ENCODE measurements at places on chromosomes 3 and 15.

DNA sequence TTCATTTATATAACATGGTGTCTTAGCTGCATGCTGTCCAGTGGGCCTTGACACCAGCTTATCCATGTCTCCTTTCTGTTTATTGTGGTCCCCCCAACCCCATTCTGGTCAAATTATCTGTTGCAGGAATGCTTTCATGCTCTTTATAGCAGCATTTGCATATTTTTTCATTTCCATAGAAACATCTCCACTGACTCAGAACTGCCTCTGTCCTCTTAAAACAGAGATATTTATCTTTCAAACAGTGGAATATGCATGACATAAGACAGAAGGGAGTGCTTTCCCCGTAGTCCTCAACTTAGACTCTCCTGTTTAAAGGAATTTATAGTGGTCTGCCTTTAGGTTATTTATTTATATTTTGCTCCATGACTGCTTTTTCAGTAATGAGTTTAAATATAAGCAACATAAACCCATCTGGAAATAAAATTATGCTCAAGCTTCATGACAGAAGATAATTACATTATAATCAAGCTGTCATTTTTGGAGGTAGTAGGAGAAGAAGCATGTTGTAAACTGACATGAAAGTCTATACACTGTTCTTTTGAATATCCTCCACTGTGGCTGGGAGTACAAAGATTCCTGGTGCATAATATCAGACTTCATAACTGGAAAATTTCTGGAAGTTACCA lies 179.5 kb upstream of the CD96 start:
- H3K27ac ChIP-seq: no peak overlapping the region
- H3K4me3 ChIP-seq: no peak overlapping the region
- H3K36me3 ChIP-seq: no peaks in the 10 kb centered on the region
- no peaks in the 10 kb centered on the region for H3K4me1 ChIP-seq
- no peaks in the 10 kb centered on the region for H3K27me3 ChIP-seq

DNA sequence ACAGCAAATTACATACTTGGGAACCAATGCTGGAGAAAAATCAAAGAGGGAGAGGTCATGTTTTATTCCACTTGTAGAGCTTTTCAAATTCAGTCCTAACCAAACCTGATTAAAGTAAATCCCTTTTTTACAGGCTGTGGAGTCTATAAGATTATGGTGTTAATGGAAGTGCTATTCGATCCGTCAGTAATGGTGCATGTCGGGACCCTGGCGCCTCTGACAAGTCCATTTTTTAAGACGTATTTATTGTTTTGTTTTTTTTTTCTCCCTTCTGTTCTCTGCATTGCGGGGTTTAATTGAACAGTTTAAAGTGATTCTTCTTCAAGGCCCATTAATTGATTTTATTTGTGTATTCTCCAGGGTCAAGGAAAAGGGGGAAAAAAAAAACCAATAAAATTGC lies 725.9 kb downstream of the TUSC7 start:
- no peak overlapping the region for H3K4me3 ChIP-seq
- DNase-seq: no peak
- H3K27ac ChIP-seq: no peak overlapping the region
- H3K36me3 ChIP-seq: no peaks in the 10 kb centered on the region
- H3K4me1 ChIP-seq: no peaks in the 10 kb centered on the region

GRCh38 chr3:9862391-9863057 lies 17.5 kb downstream of the CIDEC start:
- H3K27me3 ChIP-seq: peaks cover 11% of the 10 kb centered on the region
- peak overlapping the region; percentile 18 for H3K4me3 ChIP-seq
- no peak overlapping the region for H3K27ac ChIP-seq
- DNase-seq: no peak

DNA sequence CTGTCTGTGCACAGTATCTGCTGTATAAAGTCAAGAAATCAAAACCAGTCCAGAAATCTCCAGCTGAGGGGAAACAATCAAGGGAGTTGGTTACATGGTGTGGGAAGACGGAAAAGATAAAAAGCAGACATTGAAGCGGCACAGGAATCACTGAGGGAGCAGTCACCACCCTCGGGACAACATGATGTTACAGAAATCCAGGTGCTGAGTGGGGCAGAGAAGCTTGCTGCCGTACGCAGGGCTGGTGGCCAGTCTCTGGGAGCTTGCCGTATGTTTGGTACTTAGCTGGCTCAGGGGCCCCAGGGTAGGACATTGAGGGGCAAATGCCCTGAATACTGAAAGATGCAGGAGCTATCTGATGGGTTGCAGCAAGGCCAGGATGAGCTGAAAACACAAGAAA lies 237.9 kb downstream of the EDEM1 start:
- no peak for DNase-seq
- H3K4me3 ChIP-seq: no peak overlapping the region
- no peaks in the 10 kb centered on the region for H3K4me1 ChIP-seq
- peaks cover 5% of the 10 kb centered on the region for H3K36me3 ChIP-seq

DNA sequence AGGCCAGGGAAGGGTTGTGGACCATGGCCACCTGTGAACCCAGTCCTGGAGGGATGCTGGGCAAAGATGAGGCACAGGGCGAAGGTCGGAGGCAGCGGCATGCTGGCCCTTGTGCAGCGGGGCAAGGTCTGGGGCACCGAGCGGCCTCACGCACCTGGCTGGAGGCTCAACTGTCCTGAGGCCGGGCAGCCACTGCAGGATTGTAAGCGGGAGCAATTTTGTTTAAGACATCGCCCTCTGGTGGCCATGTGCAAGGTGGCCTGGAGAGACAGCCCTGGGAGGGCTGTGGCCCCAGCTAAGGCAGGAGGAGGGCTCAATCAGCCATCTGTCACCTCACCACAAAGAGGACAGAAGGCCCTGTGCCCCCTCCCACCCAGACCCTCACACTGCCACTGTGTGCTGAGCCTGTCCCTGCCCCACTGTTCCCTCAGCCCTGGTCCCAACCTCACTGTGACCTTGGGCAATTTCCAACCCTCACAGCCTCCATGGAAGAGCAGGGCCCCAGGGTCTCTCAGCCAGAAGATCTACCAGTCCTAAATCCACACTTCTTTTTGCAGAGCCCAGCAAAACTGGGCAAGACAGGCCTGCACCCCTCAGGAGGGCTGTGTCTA lies 46.2 kb downstream of the TPRA1 start:
- no peaks in the 10 kb centered on the region for H3K36me3 ChIP-seq
- peaks cover 9% of the 10 kb centered on the region for H3K4me1 ChIP-seq
- no peak overlapping the region for H3K4me3 ChIP-seq
- peak; percentile 60 for DNase-seq
- H3K27ac ChIP-seq: no peak overlapping the region

DNA sequence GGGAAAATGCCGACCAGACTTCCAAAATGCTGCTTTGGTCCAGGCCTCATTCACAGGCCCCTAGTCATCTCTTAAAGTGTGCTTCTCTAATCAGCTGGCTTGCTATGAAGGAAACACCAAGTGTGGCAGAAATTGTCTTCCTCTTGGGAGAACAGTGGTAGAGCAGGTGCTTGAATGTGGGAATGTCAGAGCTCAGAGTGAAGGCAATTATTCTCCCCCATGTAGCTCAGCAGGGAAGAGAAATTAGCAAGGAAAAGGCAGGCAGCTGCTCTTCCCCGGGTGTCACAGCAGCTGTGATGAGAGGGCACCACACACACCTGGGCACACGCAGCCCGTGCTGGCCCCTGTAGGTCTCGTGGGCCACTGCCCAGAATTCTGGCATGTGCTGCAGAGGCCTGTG lies 358.5 kb downstream of the WDR72 start:
- no peaks in the 10 kb centered on the region for H3K36me3 ChIP-seq
- no peak overlapping the region for H3K27ac ChIP-seq
- H3K4me1 ChIP-seq: no peaks in the 10 kb centered on the region
- no peaks in the 10 kb centered on the region for H3K27me3 ChIP-seq
- DNase-seq: no peak

DNA sequence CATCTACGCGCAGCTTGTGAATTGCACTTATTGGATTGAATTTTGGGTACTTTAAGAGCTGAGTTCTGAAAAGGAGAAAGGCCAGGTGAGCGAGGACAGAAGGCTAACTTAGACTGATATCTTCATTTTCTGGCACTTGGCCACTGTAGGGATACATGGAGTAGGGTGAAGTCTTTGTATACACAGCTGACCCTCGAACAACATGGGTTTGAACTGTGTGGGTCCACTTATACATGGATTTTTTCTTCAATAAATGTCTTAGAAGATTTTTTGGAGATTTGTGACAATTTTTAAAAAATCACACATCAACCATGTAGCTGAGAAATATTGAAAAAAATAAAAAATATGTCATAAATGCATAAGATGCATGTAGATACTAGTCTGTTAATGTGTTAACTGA lies 18.3 kb downstream of the PTPRG start:
- DNase-seq: no peak
- H3K27ac ChIP-seq: no peak overlapping the region
- no peaks in the 10 kb centered on the region for H3K36me3 ChIP-seq

DNA sequence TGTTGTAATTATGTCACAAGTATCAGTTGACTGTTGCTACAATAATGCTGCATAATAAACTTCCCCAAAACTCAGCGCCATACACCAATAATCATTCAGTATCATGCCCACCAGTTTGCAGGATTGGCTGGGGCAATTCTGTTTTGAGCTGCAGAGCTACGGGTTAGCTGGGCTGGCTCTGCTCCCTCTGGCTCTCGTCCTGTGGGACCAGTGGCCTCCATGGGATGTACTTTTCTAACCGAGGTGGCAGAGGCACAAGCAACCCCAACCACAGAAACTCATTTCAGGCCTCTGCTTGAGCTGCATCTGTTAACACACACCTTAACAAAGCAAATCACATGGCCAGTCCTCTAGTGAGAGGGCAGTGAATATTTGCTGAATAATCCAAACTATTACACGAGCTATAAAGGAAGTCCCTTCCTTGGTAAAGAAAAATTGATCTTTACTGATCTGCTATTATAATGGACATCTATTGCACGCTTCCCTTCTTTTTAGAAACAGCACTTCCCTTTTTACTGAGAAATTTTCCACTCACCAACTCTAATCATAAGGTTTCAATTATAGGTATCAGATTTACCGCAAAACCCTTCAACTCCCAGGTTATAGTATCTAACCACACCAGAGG lies 10.9 kb upstream of the BCL2A1 start:
- no peaks in the 10 kb centered on the region for H3K27me3 ChIP-seq
- H3K4me1 ChIP-seq: no peaks in the 10 kb centered on the region
- peak overlapping the region; percentile 9 for H3K27ac ChIP-seq
- no peak overlapping the region for H3K4me3 ChIP-seq

- H3K27me3 ChIP-seq: no peaks in the 10 kb centered on the region
- no peaks in the 10 kb centered on the region for H3K4me1 ChIP-seq
- no peak overlapping the region for H3K27ac ChIP-seq
- no peak for DNase-seq
- H3K4me3 ChIP-seq: no peak overlapping the region
These were observed 346.3 kb downstream of the TIGIT start for GRCh38 chr3:114640126-114640525.

DNA sequence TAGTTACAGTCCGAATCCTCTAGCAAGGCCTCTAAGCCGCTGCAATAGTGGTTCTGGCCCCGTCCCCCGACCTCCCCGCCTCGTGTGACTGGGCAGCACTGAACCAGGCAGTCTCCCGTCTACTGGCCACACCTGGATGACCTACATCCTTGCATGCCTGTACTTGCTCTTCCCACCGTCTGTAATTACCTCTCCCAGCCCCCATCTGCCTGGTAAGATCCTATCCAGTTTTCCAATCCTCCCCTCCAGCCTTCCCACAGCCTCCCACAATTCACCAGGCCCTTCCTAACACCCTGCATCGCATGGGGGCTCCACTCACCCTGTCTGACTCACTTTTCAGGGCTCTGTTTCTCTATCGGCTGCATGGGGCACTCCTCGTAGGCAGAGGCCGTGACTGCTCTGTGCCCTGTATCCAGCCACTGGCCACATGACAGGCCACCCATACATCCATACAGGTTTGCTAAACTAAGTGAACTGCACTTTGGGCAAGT lies 32.8 kb downstream of the XXYLT1 start:
- H3K27me3 ChIP-seq: no peaks in the 10 kb centered on the region
- H3K36me3 ChIP-seq: peaks cover 4% of the 10 kb centered on the region
- DNase-seq: no peak
- no peak overlapping the region for H3K4me3 ChIP-seq
- H3K27ac ChIP-seq: peak overlapping the region; percentile 84
- H3K4me1 ChIP-seq: peaks cover 10% of the 10 kb centered on the region

DNA sequence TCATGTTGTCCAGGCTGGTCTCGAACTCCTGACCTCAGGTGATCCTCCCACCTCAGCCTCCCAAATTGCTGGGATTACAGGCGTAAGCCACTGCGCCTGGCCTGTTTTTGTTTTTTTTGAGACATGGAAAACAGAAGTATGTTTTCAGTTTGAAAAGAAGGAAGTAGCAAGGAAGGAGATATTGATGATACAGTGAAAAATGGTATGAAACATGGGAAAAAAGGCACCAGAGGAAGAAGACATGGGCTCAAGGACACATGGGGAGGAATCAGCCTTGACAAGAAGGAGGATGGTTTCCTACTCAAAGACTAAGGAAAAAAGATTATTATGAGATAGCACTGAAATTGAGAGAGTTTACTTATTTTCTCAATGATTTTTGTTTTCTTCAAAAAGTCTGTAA lies 30.7 kb downstream of the FMN1 start:
- no peaks in the 10 kb centered on the region for H3K36me3 ChIP-seq
- H3K27ac ChIP-seq: no peak overlapping the region
- H3K4me3 ChIP-seq: no peak overlapping the region
- DNase-seq: no peak
- H3K27me3 ChIP-seq: peaks cover 17% of the 10 kb centered on the region

All from effector memory CD8-positive, alpha-beta T cell (primary cell).